Retinal pigment epithelial cell (primary cell): ENCODE measurements at places on chromosomes 6 and 20.
A peak's percentile ranks its signal among the peaks of the same experiment; 100 is the strongest.

GRCh38 chr6:35047265-35048011 is 93.7 kb downstream of the TCP11 start:
- DNase-seq = peak; percentile 66

GRCh38 chr6:105954148-105954547 is 132.0 kb upstream of the PRDM1 start:
- DNase-seq = no peak

DNA sequence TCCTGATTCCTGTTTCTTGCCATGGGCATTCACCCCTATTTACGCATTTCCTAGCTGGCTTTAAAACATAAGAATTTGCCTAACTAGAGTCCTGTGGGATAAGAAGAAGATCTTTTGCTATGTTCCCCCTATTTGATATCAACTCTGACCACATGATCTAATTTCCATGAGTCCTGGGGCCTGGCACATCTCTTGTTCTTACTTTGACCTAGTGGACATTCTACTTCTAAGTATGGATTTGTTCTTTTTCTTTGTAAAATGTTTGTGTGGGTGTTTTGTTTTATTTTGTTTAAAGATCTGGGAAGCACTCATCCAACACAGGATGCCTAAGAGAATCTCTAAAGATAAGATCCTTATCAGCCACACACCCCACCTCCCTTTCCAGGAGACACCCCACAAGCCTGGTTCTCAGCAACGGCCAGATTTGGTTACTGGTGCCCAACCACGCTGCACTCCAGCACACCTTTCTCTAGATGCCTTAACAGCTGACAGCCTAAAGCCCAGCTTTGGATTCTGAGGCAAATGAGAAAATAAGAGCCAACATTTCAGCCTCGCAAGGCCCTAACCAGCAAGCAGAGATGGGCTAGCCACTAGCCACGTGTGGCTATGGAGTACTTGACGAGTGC is 74.7 kb downstream of the SLC23A2 start:
- DNase-seq = no peak

DNA sequence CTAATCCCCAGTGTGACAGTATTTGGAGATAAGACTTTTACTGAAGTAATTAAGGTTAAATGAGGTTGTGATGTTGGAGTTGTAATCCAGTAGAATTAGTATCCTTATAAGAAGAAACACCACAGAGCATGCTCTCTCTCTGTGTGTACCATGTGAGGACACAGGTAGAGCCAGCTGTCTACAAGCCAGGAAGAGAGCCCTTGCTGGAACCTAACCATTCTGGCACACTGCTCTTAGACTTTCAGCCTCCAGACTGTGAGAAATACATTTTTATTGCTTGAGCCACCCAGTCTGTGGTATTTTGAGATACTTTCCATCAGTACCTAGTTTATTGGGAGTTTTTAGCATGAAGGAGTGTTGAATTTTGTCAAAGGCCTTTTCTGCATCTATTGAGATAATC is 110.2 kb downstream of the PHF3 start:
- no peak for DNase-seq

DNA sequence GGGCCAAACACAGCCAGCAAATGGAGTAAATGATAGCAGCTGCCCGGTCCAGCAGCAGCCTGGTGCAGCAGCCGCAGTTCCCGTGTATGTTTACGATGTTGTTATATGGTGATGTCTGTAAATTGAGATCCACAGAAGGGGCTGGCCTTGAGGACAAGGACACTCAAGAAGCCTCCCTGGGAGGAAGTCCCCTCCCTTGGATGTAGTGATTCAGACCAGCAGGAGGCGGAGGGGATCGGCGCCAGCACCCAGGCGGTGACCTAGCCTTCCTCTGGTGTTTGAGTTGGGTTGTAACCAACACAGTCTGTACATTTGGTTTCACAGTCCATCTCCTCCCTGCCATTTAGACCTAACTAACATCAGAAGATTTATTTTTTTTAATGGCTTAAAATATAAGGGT is 187.8 kb downstream of the SYNDIG1 start:
- DNase-seq = no peak

DNA sequence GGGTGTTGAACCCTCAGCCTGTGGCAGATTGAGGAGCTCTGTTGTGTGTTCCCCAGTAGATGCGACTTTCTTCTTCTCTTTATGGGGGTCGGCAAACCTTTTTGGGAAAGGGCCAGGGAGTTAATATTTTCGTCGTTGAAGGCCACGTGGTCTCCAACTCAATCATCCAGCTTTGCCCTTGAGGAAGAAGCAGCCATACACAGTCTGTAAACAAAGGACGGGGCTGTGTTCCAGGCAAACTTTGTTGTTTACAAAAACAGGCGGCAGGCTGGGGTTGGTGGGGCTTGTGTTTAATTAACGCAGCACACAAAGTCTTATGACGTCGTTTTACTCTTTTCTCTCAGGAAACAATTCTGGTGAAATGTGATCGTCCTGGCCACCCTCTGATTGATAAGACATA is 20.2 kb downstream of the KIF25 start:
- DNase-seq = no peak
